ENCODE measurements at places on chromosomes 13 and 19. TPM values are rescaled to one million over a fixed set of nuclear protein-coding genes. Genes with fewer than 3 reads are reported as not detected.

GRCh38 chr13:75762076-75762937 lies 126.2 kb downstream of the LMO7 start:
- H3K36me3 ChIP-seq, result peaks cover 28% of the 10 kb centered on the region
- H3K4me3 ChIP-seq, result peak overlapping the region; percentile 72
- no peaks in the 10 kb centered on the region for H3K27me3 ChIP-seq
- H3K27ac ChIP-seq, result peak overlapping the region; percentile 95

- H3K4me3 ChIP-seq, result no peak overlapping the region
- no peaks in the 10 kb centered on the region for H3K27me3 ChIP-seq
- peaks cover 16% of the 10 kb centered on the region for H3K36me3 ChIP-seq
These were observed 397 bp downstream of the SLC44A2 start for GRCh38 chr19:10625762-10626138.

DNA sequence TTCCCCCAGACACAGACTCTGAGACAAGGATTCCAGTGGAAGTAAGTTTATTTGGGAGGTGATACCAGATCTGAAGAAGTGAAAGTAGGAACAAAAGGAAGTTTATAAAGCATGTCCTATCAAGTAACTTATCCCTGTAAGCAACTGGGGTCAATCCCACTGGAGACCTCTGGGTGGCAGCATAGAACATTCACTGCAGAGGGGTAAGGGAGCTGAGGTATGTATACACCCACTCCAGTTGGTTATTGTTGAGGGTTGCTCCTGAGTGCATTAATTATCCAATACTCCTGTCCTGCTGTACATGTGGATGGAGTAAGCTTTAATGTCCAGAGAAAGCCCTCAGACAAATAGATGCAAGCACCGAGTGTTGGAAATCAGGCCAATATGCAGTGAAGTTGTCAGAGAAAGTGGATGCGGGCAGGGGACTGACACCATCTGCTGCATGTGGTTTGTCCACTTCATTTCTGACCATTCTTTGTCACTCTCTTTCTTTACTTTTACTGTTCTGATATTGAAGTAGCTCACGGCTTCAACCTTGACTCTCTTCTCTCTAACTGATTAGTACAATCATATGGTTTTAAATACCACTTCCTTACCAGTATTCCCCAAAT lies 46.7 kb downstream of the NOTCH3 start:
- H3K27ac ChIP-seq, result no peak overlapping the region
- peaks cover 5% of the 10 kb centered on the region for H3K27me3 ChIP-seq
- H3K36me3 ChIP-seq, result peaks cover under 1% of the 10 kb centered on the region

- peaks cover 44% of the 10 kb centered on the region for H3K36me3 ChIP-seq
- peaks cover 69% of the 10 kb centered on the region for H3K4me1 ChIP-seq
- H3K27me3 ChIP-seq, result no peaks in the 10 kb centered on the region
- H3K27ac ChIP-seq, result peak overlapping the region; percentile 81
These were observed 35.2 kb downstream of the MBNL2 start for GRCh38 chr13:97257228-97257755.

DNA sequence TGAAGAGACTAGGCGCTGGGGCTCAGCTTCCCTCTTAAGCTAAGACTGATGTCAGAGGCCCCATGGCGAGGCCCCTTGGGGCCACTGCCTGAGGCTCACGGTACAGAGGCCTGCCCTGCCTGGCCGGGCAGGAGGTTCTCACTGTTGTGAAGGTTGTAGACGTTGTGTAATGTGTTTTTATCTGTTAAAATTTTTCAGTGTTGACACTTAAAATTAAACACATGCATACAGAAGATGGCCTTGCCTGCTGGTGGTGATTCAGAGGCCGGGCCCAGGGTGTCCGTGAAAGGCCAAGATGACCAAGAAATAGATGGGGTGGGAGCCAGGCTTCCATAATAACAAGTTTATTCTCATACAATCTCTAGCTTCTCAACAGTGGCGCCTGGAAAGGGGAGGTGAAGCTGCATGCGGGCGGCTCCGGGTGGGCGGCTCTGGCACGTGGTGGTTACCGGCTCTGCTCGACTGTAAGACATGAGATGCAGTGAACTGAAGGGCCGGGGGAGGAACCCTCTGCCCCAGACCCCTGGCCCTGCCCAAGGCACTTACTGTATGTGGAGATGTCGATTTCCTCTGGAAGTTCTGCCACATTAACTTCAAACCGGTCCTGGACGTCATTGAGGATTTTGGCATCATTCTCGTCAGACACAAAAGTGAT lies 10.5 kb downstream of the DDX39A start:
- H3K4me1 ChIP-seq, result peaks cover 45% of the 10 kb centered on the region
- H3K36me3 ChIP-seq, result peaks cover 66% of the 10 kb centered on the region

DNA sequence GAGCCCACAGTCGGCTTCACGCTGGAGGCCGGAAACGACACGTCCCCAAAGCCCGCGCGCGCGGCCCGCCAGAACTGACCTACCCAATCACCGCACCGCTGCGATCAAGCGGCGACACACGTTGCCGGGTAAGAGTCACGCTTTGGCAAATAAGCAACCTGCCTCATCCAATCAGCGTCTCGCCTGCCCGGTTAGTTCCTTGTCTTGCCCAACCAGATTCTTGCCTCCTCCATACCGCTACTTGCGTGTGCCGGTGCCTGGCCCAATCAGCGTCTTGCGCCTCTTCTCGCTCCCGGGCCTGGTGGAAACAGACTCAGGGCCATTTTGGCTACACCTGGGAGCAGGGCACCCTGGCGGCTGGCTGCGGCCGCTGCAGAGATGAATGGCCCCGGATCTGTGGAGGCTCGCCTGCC lies 11.6 kb upstream of the ZNF544 start:
- no peaks in the 10 kb centered on the region for H3K4me1 ChIP-seq
- no peaks in the 10 kb centered on the region for H3K27me3 ChIP-seq
- H3K36me3 ChIP-seq, result peaks cover 35% of the 10 kb centered on the region
- DNase-seq, result no peak
- H3K4me3 ChIP-seq, result no peak overlapping the region

- H3K36me3 ChIP-seq, result peaks cover 1% of the 10 kb centered on the region
- no peak for DNase-seq
- H3K27me3 ChIP-seq, result no peaks in the 10 kb centered on the region
- no peak overlapping the region for H3K4me3 ChIP-seq
- no peaks in the 10 kb centered on the region for H3K4me1 ChIP-seq
- H3K27ac ChIP-seq, result no peak overlapping the region
These were observed 99.5 kb upstream of the TMTC4 start for GRCh38 chr13:100773923-100774663.

- peak; percentile 71 for DNase-seq
- no peak overlapping the region for H3K4me3 ChIP-seq
- H3K36me3 ChIP-seq, result peaks cover 32% of the 10 kb centered on the region
- no peaks in the 10 kb centered on the region for H3K27me3 ChIP-seq
- no peak overlapping the region for H3K27ac ChIP-seq
These were observed 12.4 kb downstream of the SNRNP70 start for GRCh38 chr19:49097453-49098288.

The SLITRK5 gene
- not detected for total RNA-seq

The TSKS gene
- total RNA-seq, result 0.72 TPM

Data from activated naive CD8-positive, alpha-beta T cell treated with anti-CD3 and anti-CD28 coated beads for 36 hours (primary cell).